T-helper 9 cell (primary cell): ENCODE measurements at places on chromosomes 4 and X.

- no peak for DNase-seq
Observed at GRCh38 chr4:2222838-2223237, 19.1 kb downstream of the HAUS3 start.

GRCh38 chr4:186761393-186761792, 37.7 kb upstream of the FAT1 start:
- DNase-seq = no peak

GRCh38 chr4:159937595-159937994, 834.7 kb downstream of the RAPGEF2 start:
- DNase-seq = no peak

- no peak for DNase-seq
Observed at GRCh38 chr4:138199568-138200235, 42.4 kb downstream of the SLC7A11 start.

DNA sequence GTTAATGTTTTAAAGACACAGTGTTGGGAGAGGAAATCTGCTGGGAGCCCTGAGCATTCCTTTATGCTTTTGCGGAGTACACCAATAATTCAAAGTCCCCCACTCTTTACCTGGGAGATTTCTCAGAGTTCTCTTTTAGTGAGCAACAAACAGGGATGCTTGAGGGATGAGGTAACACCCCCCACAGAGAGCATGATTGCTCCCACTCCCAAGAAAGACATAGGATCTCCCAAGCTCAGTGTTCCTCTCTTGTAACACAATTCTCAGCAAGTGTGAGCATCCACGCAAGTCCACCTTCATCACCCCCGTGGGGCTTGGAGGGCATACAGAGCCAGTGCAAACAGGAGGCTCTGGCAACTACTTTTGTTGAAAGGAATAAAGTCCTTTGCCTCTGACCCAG, 36.1 kb downstream of the GSPT2 start:
- DNase-seq = no peak

DNA sequence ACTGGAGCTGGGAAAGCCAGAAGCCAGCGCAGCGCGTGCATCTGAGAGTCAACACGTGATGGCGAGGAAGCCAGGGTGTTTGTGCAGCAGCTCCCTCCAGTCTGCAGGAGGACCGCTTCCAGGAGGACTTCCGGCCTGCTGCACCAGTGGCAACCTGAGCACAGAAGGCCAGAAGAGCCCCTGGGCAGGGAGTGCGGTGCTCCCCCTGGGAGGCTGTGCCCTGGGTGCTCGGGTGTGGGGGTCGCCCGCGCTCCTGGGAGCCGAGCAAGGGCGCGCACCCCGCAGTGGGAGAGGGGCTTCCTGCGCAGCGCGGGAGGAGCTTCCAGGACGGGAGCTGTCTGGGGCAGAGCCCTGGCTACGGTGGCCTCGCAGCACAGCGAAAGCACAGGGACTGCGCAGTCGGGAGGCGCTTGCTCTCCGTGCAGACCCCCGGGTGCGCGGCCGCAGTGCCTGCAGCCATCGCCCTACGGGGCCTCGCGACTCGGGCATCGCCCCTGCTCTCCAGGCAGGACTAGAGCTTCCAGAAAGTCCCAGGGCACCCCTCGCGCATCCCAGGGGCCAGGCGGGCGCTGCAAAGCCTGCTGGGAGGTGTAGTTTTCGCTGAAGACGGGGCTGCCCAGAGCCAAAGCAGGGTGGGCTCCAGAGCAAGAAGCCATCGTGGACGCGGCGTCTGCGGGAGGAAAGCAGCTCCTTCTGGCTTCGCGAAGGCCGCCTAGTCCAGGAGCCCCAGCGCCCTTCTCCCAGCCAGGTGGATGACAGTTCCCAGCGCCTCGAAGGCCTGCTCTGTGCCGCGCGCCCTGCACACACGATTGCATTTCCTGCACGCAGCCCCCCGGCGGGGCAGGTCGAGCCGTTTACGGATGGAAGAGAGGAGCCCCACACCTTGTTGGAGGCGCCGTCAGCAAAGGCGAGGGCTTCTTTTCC, 24.1 kb upstream of the WFS1 start:
- DNase-seq = no peak
